Suprapubic skin (tissue), 4 donors: ENCODE measurements at places on chromosomes 12 and 14. TPM values are rescaled to one million over a fixed set of nuclear protein-coding genes. Genes with fewer than 3 reads are reported as not detected.

DNA sequence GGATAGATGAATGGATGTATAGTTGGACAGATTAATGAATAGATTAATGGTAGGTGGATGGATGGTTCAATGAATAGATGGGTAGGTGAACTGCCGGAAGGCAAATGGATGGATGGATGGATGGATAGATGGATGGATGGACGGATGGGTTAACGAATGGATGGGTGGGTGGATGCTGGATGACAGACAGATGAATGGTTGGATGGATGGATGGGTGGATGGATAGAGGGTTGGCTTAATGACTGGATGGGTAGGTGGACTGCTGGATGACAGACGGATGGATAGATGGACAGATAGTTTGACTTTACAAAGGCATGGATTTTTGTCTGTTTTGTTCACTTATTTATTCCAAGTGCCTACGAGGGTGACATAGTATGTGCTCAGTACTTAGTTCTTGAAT, 64.4 kb downstream of the WSCD2 start:
- DNase-seq: no peak

Gene PAH
- 1.5 TPM for total RNA-seq

- DNase-seq: no peak
These were observed 86.0 kb downstream of the AEBP2 start for GRCh38 chr12:19525274-19525673.

Gene LRP6
- total RNA-seq: 28.1 TPM

Gene JPH4
- total RNA-seq: 0.30 TPM

- DNase-seq: no peak
These were observed 66.5 kb downstream of the ATP23 start for GRCh38 chr12:58007875-58008274.

DNA sequence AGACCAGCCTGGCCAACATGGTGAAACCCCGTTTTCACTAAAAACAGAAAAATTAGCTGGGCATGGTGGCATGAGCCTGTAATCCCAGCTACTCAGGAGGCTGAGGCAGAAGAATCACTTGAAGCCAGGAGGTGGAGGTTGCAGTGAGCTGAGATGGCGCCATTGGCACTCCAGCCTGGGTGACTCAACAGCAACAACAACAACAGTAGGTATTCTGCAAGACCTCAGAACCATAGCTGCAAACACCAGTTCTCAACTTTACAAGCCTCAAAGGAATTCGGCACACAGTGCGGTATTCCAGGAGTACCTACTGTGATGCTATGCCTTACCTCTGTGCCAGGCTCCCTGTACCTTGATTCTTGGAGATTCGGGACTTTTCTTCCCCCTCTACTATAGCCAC, 15.8 kb downstream of the FOXN3 start:
- no peak for DNase-seq

DNA sequence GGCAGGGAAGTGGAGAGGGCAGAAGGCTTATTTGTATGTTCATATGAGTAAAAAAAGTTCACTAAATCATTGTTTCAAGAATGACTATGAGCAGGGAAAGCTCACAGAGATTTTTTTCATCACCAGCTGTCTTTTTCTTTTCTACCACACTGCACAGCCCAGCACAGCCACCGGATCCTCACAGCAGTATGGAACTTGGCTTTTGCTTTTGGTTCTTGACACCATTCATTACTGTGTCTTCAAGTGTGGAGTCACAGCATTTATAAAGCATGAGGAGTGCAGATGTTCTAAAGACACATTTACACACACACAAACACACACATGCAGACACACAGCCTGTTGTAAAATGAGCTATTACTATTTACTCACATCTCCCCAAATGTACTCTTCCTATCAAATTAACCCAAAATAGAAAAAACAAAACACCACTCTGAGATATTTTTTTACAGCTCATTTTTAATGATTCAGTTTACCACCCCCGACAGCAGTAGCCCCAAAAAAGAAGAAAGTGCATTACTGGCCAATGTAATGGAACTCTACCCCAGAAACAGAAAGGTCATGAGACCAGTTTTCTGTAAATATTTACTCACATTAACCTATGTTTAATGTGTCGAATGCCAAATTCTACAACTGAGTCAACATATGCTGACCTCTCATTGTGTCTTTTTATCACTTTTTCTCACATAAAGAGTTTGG, 60.5 kb downstream of the BTG1 start:
- no peak for DNase-seq

DNA sequence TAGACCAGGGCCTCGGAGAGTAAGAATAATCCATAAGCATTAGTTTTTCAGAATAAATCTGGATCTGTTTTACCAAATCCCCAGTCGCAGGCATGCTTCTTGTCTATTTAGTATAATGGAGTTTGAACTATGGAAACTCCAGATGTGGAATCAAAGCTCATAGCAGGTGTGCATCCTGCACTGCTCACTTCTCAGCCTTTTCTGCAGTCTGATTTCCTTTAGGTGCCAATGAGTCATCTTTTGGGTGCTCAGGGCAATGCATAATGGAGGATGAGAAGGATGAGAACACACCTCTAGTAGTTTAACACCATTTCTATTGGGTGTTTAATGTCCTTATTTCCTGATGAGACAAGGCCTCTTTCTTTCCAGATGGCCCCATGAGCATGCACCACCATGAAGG, 961.2 kb downstream of the TMEM121 start:
- no peak for DNase-seq

GRCh38 chr12:6384499-6385436, 806 bp downstream of the LTBR start:
- no peak for DNase-seq
